Stimulated activated CD4-positive, alpha-beta T cell treated with anti-CD3 and anti-CD28 coated beads, Interleukin-2, amount 100 ng/mL, for 24 hours (primary cell): ENCODE measurements at places on chromosomes 1 and 21.

- DNase-seq, result no peak
Observed at GRCh38 chr1:165330483-165330882, 26.0 kb downstream of the LMX1A start.

- DNase-seq, result no peak
Observed at GRCh38 chr21:39057121-39057520, 126.1 kb downstream of the PSMG1 start.

DNA sequence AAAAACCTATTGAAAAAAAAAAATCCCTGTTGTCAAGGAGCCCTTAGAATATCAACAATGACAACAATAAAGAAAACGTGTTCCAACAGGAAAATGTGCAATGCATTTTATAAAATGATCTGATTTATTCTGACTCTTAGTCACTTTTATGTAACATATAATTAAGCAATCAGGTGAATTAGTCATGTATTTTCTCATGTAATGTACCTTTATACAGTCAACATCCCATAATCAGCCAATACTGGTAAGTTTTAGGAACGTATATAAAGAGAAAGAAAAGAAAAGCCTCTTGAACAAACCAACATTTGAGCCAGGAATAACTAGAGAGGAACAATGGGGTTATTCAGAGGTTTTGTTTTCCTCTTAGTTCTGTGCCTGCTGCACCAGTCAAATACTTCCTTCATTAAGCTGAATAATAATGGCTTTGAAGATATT is at the start of gene CLCA4:
Gene CLCA4, plus strand, starts transcription at position 292 of the 435 bp plus-strand sequence. Its CDS starts 42 bp downstream, at position 334.
- no peak for DNase-seq

DNA sequence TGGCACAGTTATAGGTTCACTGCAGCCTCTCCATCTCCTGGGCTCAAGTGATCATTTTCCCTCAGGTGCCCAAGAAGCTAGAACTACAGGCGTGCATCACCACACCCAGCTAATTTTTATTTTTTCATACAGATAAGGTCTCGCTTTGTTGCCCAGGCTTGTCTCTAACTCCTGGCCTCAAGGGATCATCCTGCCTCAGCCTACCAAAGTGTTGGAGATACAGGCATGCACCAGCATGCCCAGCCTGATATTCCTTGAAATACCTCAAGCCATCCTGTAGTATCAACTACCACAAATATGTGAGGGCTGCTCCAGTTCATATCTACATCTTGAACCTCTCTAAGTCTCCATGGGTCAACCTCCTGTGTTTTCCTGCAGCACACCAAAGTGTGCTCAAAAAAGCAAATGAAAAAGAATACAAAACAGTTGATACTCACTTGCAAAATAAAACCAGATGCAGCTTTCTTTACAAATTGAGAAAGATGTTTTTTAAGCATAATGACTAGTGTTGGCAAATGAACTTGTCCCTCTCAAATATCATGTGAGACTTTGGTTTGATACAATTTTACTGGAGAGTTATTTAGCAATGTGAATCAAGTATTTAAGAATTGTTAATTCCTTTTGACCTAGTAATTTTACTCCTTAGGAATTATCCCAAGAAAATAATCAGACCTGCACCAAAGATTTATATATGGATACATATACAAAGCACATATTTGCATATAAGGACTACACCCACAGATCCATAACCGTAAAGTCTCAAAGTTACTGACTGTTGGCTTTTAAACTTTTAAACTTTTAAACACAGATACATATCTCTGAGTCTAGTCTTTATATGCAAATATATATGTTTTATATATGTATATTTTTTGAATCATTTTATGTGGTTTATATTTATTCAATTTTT is 197.7 kb downstream of the NRIP1 start:
- no peak for DNase-seq

DNA sequence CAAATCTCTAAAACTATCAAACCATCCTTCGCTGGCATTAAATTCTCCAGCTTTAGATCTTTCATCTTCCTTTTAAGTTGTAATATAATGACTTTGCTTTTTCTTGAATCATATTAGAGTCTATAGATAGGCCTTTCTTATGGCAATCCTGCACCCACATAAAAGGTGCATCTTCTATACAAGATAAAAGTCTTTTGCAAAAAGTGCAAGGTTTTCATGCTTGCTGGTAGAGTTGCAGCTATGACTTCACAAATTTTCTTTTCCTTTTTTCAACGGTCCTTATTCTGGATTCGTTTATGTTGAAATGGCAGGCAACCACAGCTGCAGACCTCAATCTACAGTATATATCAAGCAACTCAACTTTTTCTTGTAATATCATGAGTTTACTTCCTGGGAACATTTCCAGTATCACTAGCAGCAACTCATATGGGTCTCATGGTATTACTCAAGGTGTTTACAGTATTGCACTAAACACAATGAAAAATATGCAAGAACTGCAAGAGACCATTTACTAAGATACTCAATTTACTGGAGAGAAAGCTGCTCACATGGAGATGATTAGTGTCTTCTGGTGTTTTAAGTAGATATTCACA is 22.1 kb downstream of the OMA1 start:
- no peak for DNase-seq

- no peak for DNase-seq
Observed at GRCh38 chr1:240559781-240560180, 52.2 kb downstream of the GREM2 start.

DNA sequence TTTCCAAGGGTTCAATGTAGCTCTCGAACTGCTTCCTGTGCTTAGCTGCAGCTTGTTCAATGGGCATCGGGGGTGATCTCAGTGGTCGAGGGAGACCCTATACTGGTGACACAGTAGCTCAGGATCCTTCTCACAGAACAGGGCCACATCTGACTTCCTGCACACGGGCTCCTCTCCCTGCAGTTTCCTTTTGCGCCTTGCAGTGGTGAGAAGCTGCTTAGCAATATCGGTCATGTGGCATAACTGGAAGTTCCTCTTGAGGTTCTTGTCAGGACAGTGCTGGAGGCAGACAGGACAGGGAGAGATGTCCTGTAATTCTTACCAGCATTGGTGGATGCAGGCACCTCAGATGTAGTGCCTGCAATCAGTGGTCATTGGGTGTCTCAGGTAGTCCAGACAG is 140.5 kb upstream of the MAP1LC3C start:
- DNase-seq, result no peak

DNA sequence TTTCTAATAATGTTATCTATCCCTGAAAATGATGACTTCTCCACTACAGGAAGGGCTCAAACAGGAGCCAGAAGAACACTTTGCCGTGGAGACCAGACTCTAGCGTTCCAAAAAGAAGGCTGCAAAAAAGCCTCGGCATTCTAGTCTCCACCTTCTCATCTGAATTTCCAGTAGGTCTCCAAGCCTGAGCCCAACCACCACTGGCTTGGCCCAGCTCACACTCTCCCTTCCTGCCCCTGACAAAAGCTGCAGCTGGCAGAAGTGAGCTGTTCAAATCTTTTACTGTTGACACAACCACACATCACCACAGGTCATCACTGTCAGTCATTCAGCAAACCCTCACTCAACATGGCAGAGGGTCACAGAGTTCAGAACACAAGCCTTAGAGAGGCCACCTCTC is 69.3 kb downstream of the CAMK2N1 start:
- no peak for DNase-seq

- DNase-seq, result no peak
Observed at GRCh38 chr21:44485796-44486195, 30.5 kb downstream of the LRRC3 start.

DNA sequence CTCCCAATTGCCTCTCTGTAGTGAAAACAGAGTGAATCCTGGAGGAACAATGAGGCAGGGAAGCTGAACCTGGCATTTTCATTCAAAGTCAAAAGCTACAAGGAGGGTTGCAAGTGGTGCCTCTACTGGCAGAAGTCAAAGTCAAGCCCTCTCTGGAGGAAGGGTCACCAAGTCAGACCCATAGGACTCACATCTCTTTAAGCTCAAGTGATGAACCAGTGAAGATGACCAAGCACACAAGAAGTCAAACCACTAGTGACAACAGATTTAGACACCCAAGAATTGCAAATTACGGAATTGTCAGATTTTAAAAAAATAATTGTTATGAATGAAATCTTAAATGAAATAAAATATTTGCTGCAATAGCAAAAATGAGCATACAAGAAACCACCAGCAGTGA is 81.1 kb upstream of the ATP1B1 start:
- no peak for DNase-seq

DNA sequence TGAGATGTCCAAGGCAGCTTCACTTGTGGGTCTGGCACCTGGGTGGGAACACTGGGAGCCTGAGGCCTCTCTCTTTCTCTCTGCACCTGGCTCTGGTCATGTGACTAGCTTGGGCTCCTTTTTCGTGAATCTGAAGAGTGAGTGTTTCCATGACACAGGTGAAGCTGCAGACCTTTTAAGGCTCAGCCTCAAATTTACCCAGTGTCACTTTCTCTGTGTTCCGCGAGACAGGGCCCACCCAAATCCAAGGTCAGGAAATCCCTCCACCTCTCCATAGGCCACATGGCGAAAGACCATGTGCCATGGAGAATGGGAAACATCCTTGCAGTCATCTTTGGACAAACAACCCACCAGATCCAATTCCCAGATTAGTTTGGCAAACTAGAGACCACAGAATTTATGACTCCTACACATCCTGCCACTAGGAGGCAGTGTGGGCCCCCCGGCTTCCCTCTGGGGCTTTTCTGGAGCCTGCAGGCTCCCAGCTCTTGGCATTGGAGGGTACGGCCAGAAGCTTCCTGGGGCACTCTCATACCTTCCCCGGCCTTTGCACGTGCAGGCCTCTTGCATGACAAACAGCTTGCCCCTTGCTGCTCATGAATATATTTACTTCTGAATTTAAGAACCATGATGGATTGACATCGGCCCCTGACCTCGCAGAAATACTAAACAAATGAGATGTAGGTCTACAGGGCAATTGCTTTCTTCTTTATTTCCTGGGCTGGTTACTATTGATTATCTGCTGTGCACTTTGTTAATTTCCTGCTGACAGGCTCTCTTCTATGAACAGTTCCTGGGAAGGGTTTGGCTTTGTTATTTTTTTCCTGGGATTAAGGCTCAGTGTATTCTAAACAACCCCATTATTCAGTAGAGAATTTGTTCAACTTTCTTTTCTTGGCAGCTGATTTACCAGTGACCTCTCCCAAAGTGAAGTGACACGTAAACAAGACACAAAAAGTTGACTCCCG is 180.7 kb downstream of the KAZN start:
- peak; percentile 49 for DNase-seq

- DNase-seq, result no peak
Observed at GRCh38 chr1:39305555-39305954, 101.1 kb downstream of the MACF1 start.

- no peak for DNase-seq
Observed at GRCh38 chr1:184827600-184828368, 73.1 kb upstream of the EDEM3 start.

- DNase-seq, result no peak
Observed at GRCh38 chr1:65235867-65236805, 73.2 kb upstream of the DNAJC6 start.

DNA sequence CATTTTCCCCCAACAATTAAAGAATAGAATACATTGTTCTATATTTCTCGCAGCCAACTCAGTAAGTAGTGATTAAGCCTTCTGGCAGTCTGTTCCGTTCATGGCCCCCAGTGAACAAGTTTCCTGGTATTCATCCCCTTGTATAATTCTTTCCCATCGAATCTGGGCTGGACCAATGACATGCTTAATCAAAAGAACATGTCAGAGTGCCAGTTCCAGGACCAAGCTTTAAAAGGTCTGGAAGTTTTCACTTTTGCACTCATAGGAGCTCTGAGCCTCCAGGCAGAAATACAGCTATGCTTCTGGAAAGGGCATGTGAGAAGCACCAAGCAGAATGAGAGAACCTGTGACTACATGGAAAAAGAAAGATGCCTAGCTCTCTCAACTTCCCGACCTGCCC is 22.5 kb upstream of the DPYD start:
- no peak for DNase-seq

DNA sequence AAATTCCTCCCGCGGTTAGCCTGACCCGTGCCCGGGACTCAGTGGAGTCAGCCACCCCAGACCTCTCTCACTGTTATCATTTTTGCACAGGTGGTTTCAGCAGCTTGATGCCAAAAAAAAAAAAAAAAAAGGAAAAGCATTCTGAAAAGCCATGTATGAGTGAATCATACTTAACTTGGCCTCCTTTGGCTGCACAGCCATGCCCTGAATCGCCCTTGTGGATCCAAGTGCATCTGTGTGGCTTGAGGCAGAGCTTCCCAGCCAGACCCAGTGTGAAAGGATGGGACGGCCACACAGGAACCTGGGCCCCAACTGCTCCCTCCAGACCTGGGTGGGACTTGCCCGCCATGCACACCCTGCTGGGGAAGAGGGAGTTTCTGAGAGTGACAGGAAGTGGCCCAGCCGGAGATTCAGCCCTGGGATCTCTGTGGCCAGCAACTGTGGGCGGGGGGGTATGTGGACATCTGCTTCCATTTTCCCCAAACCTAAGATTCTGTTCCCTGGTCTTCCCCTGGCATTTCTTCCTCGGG is 8.6 kb downstream of the YBEY start:
- no peak for DNase-seq

- no peak for DNase-seq
Observed at GRCh38 chr1:109570414-109570813, 22.0 kb downstream of the GNAI3 start.

- DNase-seq, result no peak
Observed at GRCh38 chr21:43364851-43365424, 62.0 kb downstream of the SIK1 start.

DNA sequence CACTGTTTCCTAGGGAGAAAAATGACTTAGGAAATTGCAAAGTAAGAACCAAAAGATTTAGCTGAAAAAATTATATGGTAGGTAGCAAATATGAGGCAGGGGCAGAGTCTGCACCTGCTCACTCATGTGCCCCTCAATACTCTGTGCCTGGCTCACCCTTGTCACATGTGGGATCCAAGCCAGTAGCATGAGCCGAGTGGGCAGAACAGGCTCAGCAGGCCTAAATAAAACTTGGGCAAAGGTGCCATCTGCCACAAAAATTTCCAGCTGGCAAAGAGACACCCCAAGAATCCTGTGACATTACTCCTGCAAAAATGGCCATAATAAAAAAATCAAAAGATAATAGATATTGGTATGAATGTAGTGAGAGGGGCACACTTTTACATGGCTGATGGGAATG is 1321.2 kb downstream of the NCAM2 start:
- no peak for DNase-seq

DNA sequence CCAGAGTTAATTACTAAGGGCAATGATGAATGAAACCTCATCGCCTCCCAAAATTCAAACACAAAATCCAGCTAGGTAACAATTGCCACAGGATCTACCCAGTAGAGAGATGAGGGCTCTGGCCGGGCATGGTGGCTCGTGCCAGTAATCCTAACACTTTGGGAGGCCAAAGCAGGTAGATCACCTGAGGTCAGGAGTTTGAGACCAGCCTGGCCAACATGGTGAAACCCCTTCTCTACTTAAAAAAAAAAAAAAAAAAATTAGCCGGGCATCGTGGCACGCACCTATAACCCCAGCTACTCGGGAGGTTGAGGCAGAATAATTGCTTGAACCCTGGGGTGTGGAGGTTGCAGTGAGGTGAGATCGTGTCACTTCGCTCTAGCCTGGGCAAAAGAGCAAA is 15.8 kb downstream of the CD2 start:
- no peak for DNase-seq

DNA sequence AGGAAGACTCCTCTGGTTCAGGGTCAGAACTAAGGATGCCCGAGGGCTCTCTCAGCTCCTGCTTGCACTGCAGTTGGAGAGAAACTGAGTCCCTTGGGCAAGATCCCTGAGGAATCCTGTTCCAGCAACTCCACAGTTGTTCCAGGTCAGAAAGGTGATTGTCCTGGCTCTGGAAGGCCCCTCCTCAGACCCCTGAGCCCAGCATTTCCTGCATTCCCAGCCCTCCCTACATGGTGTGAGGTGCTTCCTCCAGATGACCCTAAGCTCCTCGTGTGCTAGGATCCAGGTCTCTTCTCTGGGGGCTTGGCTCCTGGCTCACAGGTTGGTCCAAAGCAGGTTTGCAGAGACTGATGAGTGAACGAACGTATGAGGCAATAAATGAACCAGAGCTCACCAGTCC is 11.5 kb downstream of the LDLRAD1 start:
- DNase-seq, result no peak
